ENCODE measurements at places on chromosomes 4 and X.

DNA sequence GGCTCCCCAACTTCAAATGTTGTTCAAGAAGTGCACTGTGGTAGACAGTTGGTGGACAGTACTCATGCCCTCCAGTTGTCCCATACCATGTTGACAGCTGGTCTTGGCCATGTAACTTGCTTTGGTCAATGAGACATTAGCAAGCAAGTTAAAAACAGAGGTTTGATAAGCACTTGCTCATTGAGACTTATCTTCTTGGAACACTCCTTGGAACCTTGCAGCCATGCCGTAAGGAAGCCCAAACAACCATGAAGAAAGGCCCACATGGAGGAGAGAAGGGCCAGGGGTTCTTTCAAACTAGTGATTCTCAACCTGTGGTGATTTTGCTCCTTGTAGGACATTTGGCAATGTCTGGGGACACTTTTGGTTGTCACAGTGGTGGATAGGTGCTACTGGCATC is 2.6 kb upstream of the PRPS2 start:
- no peak for DNase-seq

- no peak for DNase-seq
These were observed 158.4 kb downstream of the RAB28 start for GRCh38 chr4:13325744-13326143.

DNA sequence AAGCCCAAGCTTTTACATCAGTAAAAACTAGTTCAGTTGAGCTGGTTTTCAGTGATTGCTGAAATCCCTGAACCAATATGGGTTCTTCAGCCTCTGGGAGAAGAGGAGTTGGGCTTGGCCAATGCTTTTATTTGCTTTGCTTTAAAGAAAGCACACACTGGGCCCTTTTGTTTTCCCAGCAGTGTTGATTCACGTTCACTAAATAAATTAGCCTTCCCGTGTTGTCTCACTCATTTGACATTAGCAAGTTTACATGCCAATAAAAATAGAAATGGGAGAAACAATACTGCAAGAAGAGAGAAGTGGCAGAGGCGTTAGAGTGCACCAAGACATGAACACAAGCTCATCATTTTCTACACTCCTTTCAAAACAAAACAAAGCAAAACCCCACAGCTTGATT is 136.2 kb downstream of the SHROOM3 start:
- DNase-seq, result peak; percentile 66

GRCh38 chr4:127829014-127829413 is 46.9 kb downstream of the HSPA4L start:
- no peak for DNase-seq

- DNase-seq, result no peak
These were observed 69.8 kb downstream of the F11 start for GRCh38 chr4:186335793-186336192.

DNA sequence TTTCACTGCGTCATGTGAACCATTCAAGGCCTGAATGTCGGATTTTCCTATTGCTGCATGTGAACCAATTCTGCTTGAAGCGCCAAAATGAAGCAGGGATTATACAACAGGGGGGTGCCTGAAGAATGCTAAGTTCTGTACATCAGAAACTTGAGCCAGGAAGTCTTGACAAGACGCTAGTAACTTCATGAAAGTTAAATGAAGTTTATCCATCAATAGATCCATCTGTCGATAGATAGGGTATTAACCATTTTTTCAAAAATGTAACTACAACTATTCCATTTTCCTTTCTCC is 590 bp upstream of the NAF1 start:
- DNase-seq, result no peak

- no peak for DNase-seq
These were observed 106.6 kb upstream of the WDR44 start for GRCh38 chrX:118239178-118239870.

DNA sequence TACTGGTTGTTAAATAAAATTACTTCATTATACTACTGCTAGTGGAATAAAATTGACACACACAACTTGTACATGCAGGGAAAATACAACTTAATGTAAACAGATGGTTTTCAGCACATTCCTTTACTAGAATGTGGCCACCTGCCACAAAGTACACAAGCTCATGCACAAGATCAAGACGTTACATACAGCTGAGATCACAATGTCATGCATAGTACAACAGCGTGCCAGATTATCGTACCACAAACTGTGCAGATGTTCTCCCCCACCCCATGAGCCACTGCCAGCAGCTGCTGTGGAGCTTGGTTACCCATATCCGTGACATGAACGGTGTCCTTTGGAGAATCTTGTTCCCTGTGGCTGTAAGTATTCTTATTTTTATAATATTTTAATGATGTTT is 27.7 kb downstream of the FBXO8 start:
- DNase-seq, result no peak

DNA sequence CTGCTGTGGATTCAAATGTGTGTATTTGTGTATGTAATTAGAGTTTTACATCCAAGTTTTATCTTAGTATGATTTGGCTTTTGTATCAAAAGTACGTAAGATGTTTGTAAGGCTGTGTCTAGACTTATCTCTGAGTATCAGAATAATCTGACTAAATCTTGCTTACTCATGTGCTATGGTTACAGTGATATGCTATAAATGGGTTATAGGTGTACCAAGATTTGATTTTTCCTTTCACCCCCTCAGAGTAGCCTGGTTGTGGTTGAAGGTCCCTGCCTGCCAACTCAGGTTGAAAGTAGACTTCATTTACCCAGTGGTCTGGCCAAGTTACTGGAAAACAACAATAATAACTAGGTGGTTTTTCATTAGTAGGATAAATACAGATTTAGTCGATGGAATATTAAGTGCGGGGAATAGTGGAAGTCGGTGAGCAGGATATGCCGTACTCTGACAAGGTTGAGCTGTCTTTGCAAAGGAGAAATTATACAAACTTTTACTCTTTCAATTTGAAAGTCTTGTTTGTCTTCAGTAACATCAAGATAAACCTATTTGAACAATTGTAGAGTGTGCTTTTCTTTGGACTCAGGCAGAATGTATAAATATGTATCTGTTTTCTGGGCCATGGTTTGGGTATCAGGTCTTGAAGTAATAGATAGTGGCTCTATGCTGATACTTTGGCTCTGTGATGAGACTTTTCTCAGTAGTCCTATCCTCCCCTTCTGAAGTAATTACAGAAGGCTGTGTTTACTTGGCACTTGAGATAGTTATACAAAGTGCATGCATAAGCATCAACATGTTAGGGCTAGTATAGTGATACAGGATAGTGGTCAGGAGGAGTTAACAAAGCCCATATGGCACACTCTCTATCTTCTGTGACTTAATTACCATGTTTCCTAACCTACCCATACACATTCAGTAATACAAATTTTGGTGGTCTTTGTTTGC is 23.7 kb downstream of the BMP2K start:
- DNase-seq, result no peak

DNA sequence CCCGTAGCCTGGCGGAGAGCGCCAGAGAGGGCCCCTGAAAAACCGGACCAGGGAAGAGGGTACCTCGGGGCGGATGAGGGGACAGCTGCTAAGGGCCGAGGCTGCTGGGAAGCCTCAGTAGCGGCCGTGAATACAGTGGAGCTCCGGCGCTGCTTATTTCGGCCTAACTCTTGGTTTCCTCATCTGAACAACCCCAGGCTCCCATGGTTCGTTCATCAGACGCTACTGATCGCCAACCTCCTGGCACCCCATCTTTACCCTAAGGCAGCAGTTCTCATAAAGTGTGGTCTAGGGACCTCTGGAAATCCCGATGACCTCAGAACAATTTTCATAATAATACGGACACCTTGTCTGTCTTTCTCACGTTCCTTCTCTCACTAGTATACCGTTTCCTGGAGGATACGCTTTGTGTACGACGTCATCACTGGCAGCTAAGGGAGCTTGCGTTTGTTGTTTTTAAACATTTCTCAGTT is 645 bp upstream of the RAB28 start:
- DNase-seq, result peak; percentile 37

GRCh38 chr4:71691416-71692073 is 92.3 kb downstream of the GC start:
- DNase-seq, result no peak

DNA sequence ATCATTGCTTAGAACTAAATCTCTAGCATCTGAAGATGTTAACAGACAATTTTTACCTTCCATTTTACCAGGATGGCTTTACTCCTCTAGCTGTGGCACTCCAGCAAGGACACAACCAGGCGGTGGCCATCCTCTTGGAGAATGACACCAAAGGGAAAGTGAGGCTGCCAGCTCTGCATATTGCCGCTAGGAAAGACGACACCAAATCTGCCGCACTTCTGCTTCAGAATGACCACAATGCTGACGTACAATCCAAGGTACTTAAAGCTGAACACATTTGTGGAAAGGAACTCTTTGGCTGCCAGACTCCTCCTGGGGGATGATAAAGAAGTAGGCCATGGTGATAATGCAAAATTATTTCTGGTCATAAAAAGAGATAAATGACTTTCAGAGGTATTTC is 187.5 kb downstream of the ANK2 start:
- DNase-seq, result no peak

- no peak for DNase-seq
These were observed 231.5 kb downstream of the MAML3 start for GRCh38 chr4:139922406-139923024.

DNA sequence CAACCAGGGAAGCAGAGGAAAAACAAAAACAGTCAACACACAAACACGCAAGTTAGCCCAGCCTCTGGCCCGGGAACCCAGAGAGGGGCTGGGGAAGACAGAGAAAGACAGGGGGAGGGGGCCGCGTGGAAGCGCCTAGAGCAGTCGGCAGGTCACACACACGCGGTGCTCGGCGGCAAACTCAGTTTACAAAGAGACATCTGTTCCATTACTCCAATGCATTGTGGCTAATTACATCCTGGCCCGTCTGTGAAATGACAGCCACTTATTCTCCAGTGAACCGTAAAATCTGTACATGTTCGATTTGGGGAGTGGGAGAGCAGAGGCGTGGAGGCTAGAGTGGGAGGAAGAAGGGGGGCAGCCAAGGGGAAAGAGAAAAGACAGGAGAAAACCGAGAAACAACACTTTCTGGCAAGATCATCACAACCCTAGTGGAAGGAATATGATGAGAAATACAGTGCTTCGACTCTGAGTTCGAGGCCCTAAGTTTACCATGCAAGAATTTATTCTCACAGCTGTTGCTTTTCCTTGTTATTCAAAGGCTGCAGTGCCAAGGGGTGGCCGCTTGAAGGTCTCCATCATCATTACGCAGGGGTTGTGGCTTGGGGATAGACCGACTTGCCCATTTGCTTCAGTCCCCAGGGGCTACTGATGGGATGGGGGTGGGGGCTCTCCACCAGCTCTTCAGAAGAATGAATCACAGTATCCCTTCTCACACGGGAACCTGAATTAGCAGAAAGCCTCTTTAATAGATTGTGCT is 167.7 kb downstream of the MGST2 start:
- DNase-seq, result peak; percentile 89

DNA sequence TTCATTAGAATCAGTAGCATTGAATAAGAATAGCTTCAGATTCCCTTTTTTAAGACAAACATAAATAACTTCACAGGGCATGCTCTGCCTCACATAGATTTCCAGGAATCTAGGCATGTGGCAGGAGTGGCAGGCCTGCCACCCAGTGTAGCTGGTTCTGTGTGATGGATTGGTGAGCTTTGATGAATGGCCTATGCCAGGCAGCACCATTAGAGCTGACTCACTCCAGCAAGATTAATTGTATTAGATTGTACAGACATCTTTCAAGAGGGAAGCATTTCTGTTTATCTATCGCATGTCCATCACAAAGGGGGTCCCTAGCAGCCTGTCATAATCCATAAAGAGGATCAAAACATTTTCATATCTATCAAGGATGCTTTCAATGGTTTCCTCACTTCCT is 71.9 kb downstream of the NAA11 start:
- DNase-seq, result no peak

DNA sequence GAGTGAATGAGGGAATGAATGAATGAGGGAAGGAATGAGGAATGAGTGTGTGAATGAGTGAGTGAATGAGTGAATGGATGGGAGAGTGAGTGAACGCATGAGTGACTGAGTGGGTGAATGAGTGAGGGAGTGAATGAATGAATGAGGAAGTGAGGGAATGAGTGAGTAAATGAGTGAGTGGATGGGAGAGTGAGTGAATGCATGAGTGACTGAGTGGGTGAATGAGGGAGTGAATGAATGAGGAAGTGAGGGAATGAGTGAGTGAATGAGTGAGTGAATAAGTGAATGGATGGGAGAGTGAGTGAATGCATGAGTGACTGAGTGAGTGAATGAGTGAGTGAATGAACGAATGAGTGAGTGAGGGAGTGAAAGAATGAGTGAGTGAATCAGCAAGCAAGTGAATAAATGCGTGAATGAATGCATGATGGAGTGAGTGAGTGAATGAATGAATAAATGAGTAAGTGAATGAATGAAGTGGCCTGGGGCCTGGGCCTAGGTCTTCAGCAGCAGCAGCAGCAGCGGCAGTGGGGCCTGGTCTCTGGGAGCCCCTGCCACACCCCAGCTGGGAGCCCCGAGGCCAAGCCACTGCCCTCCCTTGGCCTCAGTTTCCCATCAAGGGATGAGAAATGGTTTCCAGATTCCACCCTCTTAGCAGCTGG is 16.2 kb upstream of the PSAPL1 start:
- DNase-seq, result no peak

DNA sequence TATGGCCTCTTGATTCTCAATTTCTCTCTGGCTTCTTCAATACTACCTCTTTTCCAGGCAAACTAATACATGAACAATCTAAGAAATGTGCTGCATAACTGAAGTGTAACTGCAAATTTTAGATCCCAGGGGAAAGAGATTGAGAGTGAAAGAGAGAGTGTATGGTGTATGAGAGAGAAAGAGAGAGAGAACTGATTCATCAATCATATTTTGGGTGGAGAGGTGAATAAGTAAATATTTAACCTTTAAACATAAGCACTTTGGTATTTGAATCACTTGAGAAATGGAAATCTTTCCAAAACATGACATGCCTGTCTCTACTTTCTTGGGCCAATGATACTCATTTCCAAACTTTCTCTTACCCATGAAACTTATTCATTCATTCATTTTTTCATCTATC is 147.2 kb upstream of the DIPK2B start:
- no peak for DNase-seq

DNA sequence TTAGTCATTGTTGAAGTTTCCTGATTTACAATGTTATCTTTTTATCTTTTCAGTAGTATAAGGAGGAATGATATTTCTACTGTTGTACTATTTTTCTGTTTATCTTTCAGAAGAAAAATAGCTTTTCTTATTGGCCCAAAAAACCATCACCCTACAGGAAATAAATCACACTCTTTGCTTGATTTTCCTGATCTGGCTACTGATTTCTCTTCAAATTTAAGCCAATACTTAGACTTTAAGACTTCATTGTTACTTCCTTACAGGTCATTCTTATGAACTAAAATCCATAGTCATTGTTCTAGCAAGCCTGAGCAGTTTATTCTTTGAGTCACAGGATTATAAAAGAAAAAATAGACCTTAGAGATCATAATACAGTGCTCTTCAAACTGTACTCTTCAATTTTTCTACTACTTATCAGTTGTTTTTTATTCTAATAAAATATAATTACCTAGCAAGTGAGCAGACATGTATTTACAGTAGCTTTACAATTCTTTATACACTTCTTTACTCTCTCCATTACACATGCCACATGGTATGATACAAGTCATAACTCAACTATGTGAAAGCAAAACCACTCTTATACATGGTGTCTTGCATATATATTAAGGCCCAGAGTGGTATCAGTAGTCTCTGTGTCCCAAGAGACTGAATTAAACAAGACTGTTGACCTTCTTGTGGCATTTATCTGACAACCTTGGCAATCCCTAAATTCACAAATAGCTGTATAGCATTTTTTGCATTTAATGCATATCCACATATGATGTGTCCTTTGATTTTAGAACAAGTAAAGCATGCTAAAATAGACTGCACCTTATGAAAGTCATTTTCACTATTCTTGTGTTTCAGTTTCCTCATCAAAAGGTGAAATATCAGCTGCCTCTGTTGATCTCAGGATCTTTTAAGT is 47.9 kb downstream of the TET2 start:
- DNase-seq, result no peak
